ENCODE measurements at places on chromosomes 7 and 10.

DNA sequence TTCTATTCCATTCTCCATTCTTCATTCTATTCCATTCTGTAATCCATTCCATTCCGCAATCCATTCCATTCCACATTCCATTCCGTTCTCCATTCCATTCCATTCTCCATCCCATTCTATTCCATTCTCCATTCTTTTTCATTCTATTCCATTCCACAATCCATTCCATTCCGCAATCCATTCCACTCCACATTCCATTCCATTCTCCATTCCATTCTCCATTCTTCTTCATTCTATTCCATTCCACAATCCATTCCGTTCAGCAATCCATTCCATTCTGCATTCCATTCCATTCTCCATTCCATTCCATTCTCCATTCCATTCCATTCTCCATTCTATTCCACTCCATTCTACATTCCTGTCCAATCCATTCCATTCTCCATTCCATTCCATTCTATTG is 85.2 kb downstream of the NSUN6 start:
- no peak for DNase-seq

GRCh38 chr10:130463876-130464364 is 327.7 kb downstream of the GLRX3 start:
- DNase-seq, result no peak

DNA sequence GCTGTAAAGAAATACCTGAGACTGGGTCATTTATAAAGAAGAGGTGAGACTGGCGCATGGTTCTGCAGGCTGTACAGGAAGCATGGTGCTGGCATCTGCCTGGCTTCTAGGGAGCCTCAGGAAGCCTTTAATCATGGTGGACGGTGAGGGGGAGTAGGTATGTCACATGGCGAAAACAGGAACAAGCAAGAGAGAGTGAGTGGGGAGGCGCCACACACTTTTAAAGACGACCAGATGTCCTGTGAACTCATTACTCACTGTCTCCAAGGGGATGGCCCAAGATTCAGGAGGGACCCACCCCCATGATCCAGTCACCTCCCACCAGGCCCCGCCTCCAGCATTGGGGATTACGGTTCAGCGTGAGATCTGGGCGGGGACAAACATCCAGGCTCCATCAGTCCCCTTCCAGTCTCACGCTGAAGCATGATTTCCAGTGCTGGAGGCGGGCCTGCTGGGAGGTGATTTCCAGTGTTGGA is 3.2 kb downstream of the ZNF316 start:
- no peak for DNase-seq

DNA sequence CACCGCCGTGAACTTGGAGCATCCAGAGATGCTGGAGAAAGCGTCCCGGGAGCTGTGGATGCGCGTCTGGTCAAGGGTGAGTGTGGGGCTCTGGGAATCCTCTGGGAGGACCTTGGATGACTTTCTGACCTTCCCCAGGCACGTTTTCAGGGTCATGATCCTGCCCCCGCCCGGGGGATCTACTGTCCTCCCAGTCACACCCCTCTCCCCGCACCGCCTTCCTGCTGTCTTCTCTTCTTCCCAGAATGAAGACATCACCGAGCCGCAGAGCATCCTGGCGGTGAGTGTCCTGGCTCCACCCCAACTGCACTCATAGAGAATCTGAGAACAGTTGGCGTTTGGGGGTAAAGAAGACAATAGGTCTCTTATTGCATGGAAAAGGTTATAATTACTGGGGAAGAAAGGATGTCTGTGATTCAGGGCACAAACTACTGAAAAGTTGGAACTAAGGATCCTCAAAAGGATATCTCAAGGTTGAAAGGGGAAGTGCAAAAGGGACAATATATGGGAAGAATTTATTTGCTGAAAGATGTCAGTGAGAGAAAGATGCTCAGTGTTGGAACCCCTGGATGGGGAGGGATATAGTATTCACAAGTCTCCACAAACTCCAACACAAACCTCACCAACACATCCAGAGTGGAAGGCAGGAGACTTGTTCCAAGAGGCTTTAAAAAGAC is 1.9 kb downstream of the GSTK1 start:
- DNase-seq, result no peak

Measured in activated effector memory CD4-positive, alpha-beta T cell treated with Interleukin-2 at 50 U/mL for 16 hours (primary cell).